H9 (cell line): ENCODE measurements at places on chromosomes 6 and 20. TPM values are rescaled to one million over a fixed set of nuclear protein-coding genes. Genes with fewer than 3 reads are reported as not detected.

- H3K27me3 ChIP-seq: no peaks in the 10 kb centered on the region
- DNase-seq: no peak
- no peaks in the 10 kb centered on the region for H3K36me3 ChIP-seq
- no peak overlapping the region for H3K27ac ChIP-seq
Observed at GRCh38 chr6:78251931-78252330, 599.1 kb downstream of the MEI4 start.

ZGPAT gene
- total RNA-seq: 25.5 and 27.6 TPM in 2 replicates

GRCh38 chr6:3427687-3428085 lies 29.2 kb downstream of the SLC22A23 start:
- H3K4me3 ChIP-seq: no peak overlapping the region
- no peak for DNase-seq
- peaks cover 12% of the 10 kb centered on the region; the same call in 2 of the 3 replicates for H3K36me3 ChIP-seq
- peaks cover 14% of the 10 kb centered on the region; the same call in 1 of the 2 replicates for H3K4me1 ChIP-seq

DNA sequence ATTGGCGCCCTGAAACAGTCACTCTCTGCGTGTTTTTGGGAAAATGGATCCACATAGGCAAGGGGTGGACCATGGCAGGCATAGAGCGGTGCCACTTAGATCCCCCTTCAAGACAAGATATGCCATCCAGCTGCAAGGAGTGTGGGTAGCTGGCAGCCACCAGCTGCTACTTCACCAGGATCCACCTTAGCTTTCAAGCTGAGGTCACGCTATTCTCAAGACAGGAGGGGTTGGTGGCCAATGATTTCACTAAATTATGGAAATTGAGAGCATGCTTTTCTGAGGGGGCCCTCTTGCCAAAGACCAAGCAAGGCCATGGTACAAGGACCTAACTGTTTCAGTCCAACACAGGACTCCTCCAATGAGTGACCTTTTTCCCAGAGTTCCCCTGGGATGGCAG lies 16.3 kb downstream of the HEBP2 start:
- no peak overlapping the region for H3K27ac ChIP-seq
- H3K4me1 ChIP-seq: no peaks in the 10 kb centered on the region
- no peak for DNase-seq

HLA-DPA1 gene
- total RNA-seq: 2.6 and 4.0 TPM in 2 replicates

GRCh38 chr6:77987035-77987384 lies 334.2 kb downstream of the MEI4 start:
- H3K27ac ChIP-seq: no peak overlapping the region
- DNase-seq: no peak
- peaks cover 5% of the 10 kb centered on the region; the same call in 1 of the 2 replicates for H3K36me3 ChIP-seq
- H3K4me1 ChIP-seq: no peaks in the 10 kb centered on the region
- H3K4me3 ChIP-seq: no peak overlapping the region
- no peaks in the 10 kb centered on the region for H3K27me3 ChIP-seq

PTCHD4 gene
- 0.96 and 0.97 TPM in 2 replicates for total RNA-seq

- no peak overlapping the region for H3K4me3 ChIP-seq
- H3K36me3 ChIP-seq: no peaks in the 10 kb centered on the region
- H3K27me3 ChIP-seq: no peaks in the 10 kb centered on the region
- no peak overlapping the region for H3K27ac ChIP-seq
Observed at GRCh38 chr6:39821742-39822532, 29.8 kb downstream of the DAAM2 start.

DNA sequence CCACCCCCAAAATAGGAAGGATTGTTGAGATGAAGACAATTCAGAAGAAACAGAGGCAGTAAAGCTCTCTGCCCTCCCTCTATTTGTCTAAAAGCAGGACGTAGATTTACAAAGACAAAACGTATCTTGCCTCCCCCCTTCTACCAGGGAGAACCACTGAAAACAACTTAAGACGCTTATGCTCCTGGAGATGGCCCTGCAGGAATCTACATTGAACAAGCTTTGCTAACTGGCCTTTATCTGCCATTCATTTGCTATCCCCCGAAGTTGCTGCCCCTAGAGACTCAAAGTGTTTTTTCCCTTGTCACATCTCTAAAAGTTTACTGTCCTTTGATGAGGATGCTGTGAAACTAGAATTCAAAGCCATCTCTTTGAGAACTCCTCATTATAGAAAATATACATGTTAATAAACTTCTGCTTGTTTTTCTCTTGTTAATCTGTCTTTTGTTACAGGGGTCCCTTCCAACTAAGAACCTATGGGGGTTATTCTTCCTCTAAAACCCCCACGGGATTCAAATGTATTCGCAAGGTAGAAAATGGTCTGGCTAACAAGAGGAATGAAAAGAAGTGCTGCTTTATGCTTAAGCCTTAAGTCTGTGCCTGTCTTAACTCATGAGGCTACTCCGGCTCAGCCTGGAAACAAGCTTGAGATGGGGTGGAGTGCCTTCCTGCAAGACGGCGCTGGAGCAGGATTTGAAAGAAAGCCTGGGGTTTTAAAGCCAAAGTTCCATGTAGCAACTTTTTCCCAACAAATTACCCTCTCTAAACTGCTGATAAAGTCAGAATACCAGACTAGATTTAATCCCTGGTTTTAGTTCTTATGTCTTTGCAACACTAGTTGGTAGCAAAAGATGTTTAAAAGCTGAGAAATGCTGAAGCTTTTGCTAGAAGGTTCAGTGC lies 88.0 kb downstream of the CLIC5 start:
- no peaks in the 10 kb centered on the region for H3K27me3 ChIP-seq
- H3K4me1 ChIP-seq: peaks cover 13% of the 10 kb centered on the region; the same call in 1 of the 2 replicates
- H3K27ac ChIP-seq: no peak overlapping the region
- no peak overlapping the region for H3K4me3 ChIP-seq

- no peak for DNase-seq
- H3K36me3 ChIP-seq: no peaks in the 10 kb centered on the region
- no peak overlapping the region for H3K4me3 ChIP-seq
Observed at GRCh38 chr6:162964488-162965140, 236.8 kb downstream of the PACRG start.

GRCh38 chr20:63702751-63703470 lies 4.9 kb downstream of the ARFRP1 start:
- no peak overlapping the region; the same call in 1 of the 3 replicates for H3K4me3 ChIP-seq
- H3K27ac ChIP-seq: no peak overlapping the region
- no peaks in the 10 kb centered on the region for H3K27me3 ChIP-seq
- H3K36me3 ChIP-seq: peaks cover 28% of the 10 kb centered on the region
- no peaks in the 10 kb centered on the region for H3K4me1 ChIP-seq

SYCP2L gene
- total RNA-seq: 3.5 and 4.3 TPM in 2 replicates

- H3K4me3 ChIP-seq: no peak overlapping the region
- no peak for DNase-seq
- H3K36me3 ChIP-seq: no peaks in the 10 kb centered on the region
- H3K27ac ChIP-seq: no peak overlapping the region
- H3K4me1 ChIP-seq: peaks cover 8% of the 10 kb centered on the region; the same call in 1 of the 2 replicates
- no peaks in the 10 kb centered on the region for H3K27me3 ChIP-seq
Observed at GRCh38 chr20:53829724-53830521, 236.3 kb upstream of the ZNF217 start.

PAX1 gene
- total RNA-seq: not detected in 2 replicates

DNA sequence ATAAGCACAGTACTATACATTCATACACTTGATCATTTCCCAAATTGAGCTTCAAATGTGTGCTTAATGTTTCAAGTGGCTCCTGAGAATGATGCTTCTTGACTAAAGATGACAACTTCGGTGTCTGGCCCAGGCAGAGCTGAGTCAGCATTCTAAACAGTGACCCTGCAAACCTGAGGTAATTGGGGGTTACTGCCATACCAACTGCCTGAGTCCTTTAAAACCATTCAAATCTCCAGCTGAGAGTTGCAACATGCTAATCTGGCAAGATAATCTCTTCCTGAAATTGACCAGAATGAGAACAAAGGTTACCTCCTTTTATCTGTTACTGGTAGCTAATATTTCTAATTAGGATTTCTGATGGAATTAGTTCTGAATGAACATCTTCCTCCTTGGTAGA lies 8.2 kb downstream of the BACH2 start:
- H3K27ac ChIP-seq: no peak overlapping the region
- peaks cover 4% of the 10 kb centered on the region; the same call in 1 of the 2 replicates for H3K4me1 ChIP-seq
- H3K4me3 ChIP-seq: no peak overlapping the region
- no peak for DNase-seq
- H3K27me3 ChIP-seq: no peaks in the 10 kb centered on the region
- no peaks in the 10 kb centered on the region for H3K36me3 ChIP-seq

DNA sequence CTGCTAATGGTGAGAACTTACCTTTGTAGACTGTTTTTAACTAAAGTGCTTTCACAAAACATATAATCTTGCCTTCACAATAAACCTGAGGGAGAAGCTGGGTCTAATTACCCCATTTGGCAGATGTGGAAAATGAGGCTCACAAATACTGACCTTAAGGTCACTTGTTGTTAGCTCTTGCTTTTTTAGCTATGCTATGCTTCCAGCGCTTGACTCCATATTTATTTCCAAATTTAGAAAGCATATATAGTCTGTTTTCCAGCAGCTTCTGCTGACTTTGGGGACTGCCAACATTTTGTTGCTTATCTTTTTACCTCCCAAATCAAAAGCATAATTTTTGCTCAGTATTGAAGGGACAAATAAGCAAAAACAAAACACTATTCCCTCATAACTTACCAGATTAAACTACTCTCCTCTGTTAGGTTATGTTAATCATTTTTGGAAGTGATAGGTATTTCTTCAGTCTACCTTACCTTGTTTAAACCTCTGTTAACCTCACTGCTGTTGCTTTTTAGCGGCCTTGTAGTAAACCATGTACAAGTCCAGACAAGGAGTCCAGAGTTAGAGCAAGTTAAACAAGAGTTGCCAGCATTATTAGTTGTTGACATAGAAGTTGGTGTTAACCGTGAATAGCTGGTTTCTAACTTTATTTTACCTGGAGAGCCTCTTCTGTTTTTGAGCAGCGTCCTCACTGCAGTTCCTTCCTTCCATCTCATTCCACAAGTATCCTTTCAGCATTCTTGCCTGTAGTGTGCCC lies 4.9 kb upstream of the BTBD3 start:
- H3K4me3 ChIP-seq: no peak overlapping the region
- H3K36me3 ChIP-seq: no peaks in the 10 kb centered on the region
- no peak for DNase-seq

- H3K27me3 ChIP-seq: no peaks in the 10 kb centered on the region
- DNase-seq: no peak
- H3K36me3 ChIP-seq: no peaks in the 10 kb centered on the region
- H3K4me1 ChIP-seq: no peaks in the 10 kb centered on the region
- no peak overlapping the region for H3K4me3 ChIP-seq
Observed at GRCh38 chr20:37890643-37891042, 12.3 kb upstream of the VSTM2L start.

GRCh38 chr6:17349427-17349826 lies 44.0 kb upstream of the CAP2 start:
- no peaks in the 10 kb centered on the region for H3K27me3 ChIP-seq
- H3K36me3 ChIP-seq: no peaks in the 10 kb centered on the region
- no peak overlapping the region for H3K4me3 ChIP-seq
- no peak overlapping the region for H3K27ac ChIP-seq
- DNase-seq: no peak
- no peaks in the 10 kb centered on the region for H3K4me1 ChIP-seq

DNA sequence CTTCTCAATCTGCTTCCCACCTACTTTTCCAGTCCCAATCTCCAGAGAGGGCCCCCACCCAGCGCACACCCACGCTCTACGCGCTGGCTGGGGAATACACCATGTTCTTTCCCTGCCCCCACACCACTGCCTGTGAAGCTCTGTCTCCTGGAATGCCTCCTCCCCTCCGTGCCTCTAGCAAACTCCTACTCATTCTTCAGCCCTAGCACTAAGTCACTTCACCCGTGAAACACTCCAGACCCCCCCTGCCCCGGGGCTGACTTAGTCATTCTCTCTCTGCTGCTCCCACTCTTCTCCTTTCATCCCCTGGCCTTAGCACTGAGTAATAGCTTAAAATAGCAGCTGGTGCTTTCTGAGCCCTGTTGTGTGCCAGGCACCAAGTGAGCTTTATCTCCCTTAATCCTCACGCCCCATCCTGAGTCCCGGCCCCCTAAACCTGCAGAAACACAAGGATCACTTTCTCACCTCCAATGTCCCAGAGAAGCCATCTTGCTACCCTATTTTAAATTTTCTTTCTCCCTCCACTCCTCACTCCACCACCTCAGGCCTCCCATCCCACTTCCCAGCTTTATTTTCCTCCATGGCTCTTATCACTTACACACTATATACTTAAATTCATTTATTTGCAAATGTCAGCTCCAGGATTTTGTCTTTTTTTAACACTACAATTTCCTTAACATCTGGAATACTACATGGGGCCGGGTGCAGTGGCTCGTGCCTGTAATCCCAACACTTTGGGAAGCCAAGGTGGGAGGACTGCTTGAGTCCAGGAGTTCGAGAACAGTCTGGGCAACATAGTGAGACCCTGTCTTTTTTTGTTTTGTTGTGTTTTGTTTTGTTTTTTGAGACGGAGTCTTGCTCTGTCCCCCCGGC lies 6.3 kb upstream of the PARD6B start:
- DNase-seq: peak; percentile 36
- no peak overlapping the region for H3K4me3 ChIP-seq
- H3K4me1 ChIP-seq: peaks cover 2% of the 10 kb centered on the region
- H3K36me3 ChIP-seq: no peaks in the 10 kb centered on the region
- H3K27me3 ChIP-seq: no peaks in the 10 kb centered on the region

GRCh38 chr6:79446006-79446405 lies 91.2 kb downstream of the LCA5 start:
- H3K27me3 ChIP-seq: no peaks in the 10 kb centered on the region
- no peak overlapping the region for H3K4me3 ChIP-seq
- H3K36me3 ChIP-seq: peaks cover 20% of the 10 kb centered on the region
- H3K27ac ChIP-seq: no peak overlapping the region
